ENCODE measurements at places on chromosomes 13 and 19. TPM values are rescaled to one million over a fixed set of nuclear protein-coding genes. Genes with fewer than 3 reads are reported as not detected.
A peak's percentile ranks its signal among the peaks of the same experiment; 100 is the strongest.

FGF21 gene
- not detected for total RNA-seq

CASP14 gene
- total RNA-seq = not detected

WBP4 gene
- 7.9 TPM for total RNA-seq

ZNF700 gene
- 16.1 TPM for total RNA-seq

MADCAM1 gene
- 0.74 TPM for total RNA-seq

GDF15 gene
- 106 TPM for total RNA-seq

YJEFN3 gene
- 23.2 TPM for total RNA-seq

TMPRSS9 gene
- 0.41 TPM for total RNA-seq

RASIP1 gene
- total RNA-seq = 1.9 TPM

TMEM221 gene
- total RNA-seq = 0.87 TPM

UBE2L5 gene
- total RNA-seq = not detected

GRCh38 chr13:23505007-23505406 is 65.2 kb upstream of the TNFRSF19 start:
- no peak overlapping the region for H3K27ac ChIP-seq
- H3K4me3 ChIP-seq = peak overlapping the region; percentile 47
- peaks cover 40% of the 10 kb centered on the region for H3K4me1 ChIP-seq
- no peaks in the 10 kb centered on the region for H3K36me3 ChIP-seq
- H3K27me3 ChIP-seq = no peaks in the 10 kb centered on the region
- DNase-seq = no peak

DNA sequence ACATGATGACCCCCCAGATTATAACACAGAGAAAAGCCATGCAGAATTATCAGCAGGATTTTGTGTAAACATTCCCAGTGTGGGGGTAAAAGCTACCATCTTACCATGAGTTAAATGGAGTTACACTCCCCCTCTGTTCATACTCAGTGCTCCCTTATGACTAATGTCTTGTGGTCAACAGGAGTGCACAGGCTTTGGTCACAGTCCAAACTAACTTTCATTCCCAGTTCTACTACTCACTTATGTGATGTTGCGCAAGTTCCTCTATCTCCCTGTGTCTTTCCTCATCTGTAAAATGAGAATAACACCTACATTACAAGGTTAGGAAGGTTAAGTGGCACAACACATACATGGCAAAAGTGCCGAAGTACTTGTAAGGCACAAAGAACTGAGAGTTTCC is 277.9 kb downstream of the RBM26 start:
- H3K4me3 ChIP-seq = no peak overlapping the region
- H3K4me1 ChIP-seq = no peaks in the 10 kb centered on the region
- H3K36me3 ChIP-seq = no peaks in the 10 kb centered on the region
- DNase-seq = no peak

DNA sequence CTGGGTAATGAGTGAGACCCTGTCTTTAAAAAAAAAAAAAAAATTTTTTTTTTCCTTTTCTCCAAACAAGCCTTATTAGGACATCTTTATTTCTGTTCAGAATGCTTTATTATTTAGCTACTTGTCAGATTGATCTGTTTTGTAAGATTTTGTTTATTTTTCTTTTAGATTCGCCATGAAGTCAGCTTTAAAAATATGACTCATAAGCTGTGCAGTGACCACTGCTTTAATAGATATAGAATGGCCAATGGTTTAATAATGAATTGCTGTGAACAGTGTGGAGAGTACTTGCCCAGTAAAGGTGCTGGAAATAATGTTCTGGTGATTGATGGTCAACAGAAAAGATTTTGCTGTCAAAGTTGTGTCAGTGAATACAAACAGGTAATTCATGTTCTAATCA is 47.7 kb downstream of the ZMYM2 start:
- DNase-seq = no peak
- H3K4me1 ChIP-seq = no peaks in the 10 kb centered on the region
- peaks cover 36% of the 10 kb centered on the region for H3K36me3 ChIP-seq
- H3K27ac ChIP-seq = no peak overlapping the region
- H3K27me3 ChIP-seq = no peaks in the 10 kb centered on the region

- H3K4me3 ChIP-seq = no peak overlapping the region
- peak overlapping the region; percentile 59 for H3K27ac ChIP-seq
- H3K4me1 ChIP-seq = peaks cover 13% of the 10 kb centered on the region
Measured at GRCh38 chr19:54155694-54156093, 3.8 kb downstream of the LENG1 start.

DNA sequence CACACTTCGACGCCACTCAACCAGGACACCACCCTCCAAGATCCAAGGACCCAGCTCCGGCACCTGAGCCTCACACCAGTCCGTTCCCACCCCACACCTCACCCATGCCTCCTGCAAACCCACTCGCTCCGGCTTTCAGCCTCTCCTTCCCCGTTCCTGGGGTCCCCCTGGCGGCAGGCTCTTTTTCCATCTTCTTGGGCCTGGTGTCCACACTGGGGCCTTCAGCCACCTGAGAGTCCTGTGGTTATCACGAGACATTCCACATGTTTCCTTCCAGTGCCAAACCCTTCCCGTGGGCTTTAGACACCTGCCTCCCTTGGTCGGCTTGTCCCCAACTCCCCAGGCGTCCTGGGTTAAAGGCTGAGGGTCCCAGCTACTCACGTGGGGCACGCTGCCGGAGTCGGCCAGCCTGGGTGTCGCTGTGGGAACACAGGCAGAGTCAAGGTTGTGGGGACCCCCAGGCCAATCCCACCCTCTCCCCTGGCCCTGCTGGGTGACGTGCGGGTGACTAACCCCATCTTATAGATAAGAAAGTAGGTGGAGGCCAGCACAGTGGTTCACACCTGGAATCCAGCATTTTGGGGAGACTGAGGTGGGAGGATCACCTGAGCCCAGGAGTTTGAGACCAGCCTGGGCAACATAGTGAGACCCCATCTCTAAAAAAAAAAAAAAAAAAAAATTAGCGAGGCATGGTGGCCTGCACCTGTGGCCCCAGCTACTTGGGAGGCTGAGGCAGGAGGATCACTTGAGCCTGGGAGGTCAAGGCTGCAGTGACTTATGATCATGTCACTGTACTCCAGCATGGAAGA is 1.9 kb downstream of the JSRP1 start:
- DNase-seq = peak; percentile 78
- peak overlapping the region; percentile 48 for H3K27ac ChIP-seq
- peaks cover 10% of the 10 kb centered on the region for H3K27me3 ChIP-seq
- peak overlapping the region; percentile 82 for H3K4me3 ChIP-seq
- no peaks in the 10 kb centered on the region for H3K36me3 ChIP-seq

GRCh38 chr13:89568276-89568675 is 1779.2 kb upstream of the MIR17HG start:
- no peaks in the 10 kb centered on the region for H3K36me3 ChIP-seq
- no peak overlapping the region for H3K4me3 ChIP-seq
- no peaks in the 10 kb centered on the region for H3K27me3 ChIP-seq
- no peak overlapping the region for H3K27ac ChIP-seq

- no peak overlapping the region for H3K27ac ChIP-seq
- no peaks in the 10 kb centered on the region for H3K36me3 ChIP-seq
- H3K4me1 ChIP-seq = peaks cover 9% of the 10 kb centered on the region
Measured at GRCh38 chr13:31042049-31042448, 109.6 kb downstream of the TEX26 start.

DNA sequence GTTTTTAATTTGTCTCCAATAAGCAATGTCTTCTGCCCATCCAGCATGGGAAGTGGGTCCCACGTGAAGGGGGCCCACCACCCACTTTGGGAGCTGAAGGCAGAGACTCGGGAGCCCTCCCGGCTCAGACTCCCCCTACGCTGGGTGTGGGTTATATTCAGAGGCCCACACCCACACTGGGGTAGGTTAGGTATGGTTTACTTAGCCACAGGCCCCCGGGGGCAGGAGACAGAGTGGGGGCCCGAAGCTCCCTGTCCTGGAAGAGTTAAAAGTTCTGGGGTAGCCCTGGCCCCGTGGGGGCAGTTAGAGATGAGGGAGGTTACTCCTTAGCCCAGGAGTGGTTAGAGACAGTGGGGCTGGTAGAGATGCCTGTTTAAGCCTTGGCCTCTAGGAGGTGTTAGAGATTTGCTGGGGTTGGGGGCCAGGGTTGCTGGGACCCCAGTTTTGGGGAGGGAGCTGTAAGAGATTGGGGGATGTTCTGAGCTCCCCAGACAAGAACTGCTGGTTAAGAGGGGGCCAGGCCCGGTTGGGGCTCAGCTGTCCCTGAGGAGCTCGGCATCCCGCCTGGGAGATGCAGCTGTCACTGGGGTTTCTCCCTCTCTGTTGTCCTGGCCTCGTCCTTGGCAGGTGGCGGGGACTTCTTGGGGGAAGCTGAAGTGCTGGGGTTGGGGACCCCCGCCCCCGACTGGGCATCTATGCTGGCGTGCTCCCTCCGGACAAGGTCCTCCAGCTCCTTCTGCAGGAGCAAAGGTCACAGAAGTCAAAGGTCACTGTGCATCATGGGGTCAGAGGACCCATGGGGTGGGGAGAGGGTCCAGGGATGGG is 712 bp upstream of the RINL start:
- no peak overlapping the region for H3K4me3 ChIP-seq
- peak overlapping the region; percentile 15 for H3K27ac ChIP-seq
- H3K36me3 ChIP-seq = no peaks in the 10 kb centered on the region

- no peak overlapping the region for H3K27ac ChIP-seq
- DNase-seq = no peak
- no peaks in the 10 kb centered on the region for H3K36me3 ChIP-seq
- H3K4me1 ChIP-seq = no peaks in the 10 kb centered on the region
- H3K4me3 ChIP-seq = peak overlapping the region; percentile 62
Measured at GRCh38 chr19:35811317-35812219, 1.1 kb downstream of the PRODH2 start.

DNA sequence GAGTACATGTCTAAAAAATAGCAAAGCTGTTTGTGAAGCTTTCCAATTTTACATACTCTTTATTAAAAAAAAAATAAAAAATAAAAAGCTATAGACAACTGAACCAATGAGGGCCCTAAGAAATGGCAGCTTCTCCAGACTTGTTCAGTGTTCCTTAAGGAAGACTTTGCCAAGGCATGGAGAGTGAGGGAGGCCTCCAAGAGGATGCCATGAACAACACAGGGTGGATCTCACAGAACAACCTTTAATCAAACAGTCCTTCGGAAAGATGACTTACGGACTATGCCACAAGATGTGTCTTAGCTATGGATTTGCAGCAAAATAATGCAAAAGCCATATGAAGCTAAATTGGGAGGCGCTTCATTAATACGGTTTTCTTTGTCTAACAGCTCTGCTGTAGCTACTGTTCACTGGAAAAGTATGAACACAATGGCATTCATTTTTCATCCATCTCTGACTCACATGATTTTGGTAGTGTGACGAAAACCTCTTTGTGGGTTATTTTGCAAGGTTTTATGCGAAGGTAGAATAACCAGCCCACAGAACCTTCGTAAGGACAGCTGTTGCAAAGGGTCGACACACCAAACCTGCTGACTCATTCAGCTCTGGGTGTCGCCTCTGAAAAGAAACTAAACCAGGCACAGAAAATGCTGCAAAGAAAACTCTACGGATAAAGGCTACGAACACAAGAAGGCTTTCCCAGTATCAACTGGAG is 27.7 kb downstream of the EFNB2 start:
- no peak for DNase-seq
- no peaks in the 10 kb centered on the region for H3K27me3 ChIP-seq
- H3K36me3 ChIP-seq = peaks cover 61% of the 10 kb centered on the region
- peak overlapping the region; percentile 76 for H3K27ac ChIP-seq
- H3K4me3 ChIP-seq = peak overlapping the region; percentile 77

GRCh38 chr13:99655351-99656091 is 154.2 kb downstream of the TM9SF2 start:
- H3K36me3 ChIP-seq = no peaks in the 10 kb centered on the region
- H3K27me3 ChIP-seq = peaks cover 22% of the 10 kb centered on the region
- DNase-seq = no peak
- peaks cover 32% of the 10 kb centered on the region for H3K4me1 ChIP-seq

DNA sequence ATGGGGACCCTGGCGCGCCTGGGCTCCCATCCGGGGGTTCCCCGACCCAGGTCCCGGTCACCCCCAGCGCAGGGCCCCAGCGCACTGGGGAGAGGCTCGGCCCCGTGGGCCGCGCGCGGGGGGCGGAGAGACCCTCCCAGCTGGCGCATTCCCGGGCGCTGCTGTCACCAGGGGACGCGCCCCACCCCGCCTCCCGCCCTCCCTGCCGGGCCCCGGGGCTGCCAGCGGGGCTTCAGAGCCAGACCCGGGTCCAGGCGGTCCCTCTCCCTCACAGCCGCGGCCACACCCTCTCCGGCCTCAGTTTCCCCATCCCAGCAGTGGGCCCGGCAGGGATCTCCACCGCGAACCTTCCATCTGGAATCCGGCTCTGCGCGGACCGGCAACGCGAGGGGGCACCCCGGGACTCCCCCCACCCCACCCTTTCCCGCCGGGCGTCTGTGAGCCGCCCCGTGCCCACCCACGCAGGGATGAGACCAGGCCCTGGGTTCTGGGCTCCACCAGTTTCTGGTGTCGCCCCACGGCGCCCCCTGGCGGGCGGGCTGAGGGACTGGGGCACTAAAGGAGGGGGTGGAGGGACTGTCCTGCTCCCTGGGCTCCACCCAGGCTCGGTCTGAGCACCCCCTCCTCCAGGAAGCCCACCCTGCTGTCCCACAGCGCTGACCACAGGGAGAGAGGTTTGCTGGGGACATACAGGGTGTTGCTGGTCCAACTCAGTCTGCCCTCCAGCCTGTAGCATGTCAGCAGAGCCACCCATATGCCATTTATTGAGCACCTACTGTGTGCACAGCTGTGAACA is 878 bp upstream of the ADAMTSL5 start:
- H3K4me1 ChIP-seq = peaks cover 5% of the 10 kb centered on the region
- no peaks in the 10 kb centered on the region for H3K36me3 ChIP-seq
- H3K4me3 ChIP-seq = peak overlapping the region; percentile 31
- H3K27me3 ChIP-seq = peaks cover 58% of the 10 kb centered on the region
- H3K27ac ChIP-seq = no peak overlapping the region

DNA sequence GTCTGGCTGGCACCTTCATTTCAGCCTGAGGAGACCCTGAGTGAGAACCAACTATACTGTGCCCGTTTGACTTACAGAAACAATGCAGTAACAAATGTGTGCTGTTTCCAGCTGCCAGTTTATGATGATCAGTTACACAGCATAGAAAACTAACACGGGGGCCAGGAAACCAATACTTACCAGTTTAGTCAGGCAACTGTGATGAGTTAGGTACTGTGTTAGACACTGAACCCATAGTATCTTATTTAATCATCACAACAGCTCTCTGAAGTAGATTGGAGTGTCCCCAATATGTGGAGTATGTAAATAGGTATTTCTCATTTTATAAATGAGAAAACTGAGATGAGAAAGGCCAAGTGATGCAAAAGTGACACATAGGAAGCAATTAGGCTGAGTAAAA is 620.9 kb upstream of the KLF12 start:
- no peak overlapping the region for H3K4me3 ChIP-seq
- DNase-seq = no peak
- H3K4me1 ChIP-seq = no peaks in the 10 kb centered on the region
- H3K36me3 ChIP-seq = no peaks in the 10 kb centered on the region
- H3K27ac ChIP-seq = no peak overlapping the region
- no peaks in the 10 kb centered on the region for H3K27me3 ChIP-seq

- no peaks in the 10 kb centered on the region for H3K27me3 ChIP-seq
- H3K27ac ChIP-seq = no peak overlapping the region
- H3K4me3 ChIP-seq = peak overlapping the region; percentile 82
- no peak for DNase-seq
- peaks cover 22% of the 10 kb centered on the region for H3K4me1 ChIP-seq
- H3K36me3 ChIP-seq = no peaks in the 10 kb centered on the region
Measured at GRCh38 chr13:21074546-21074945, 13.2 kb upstream of the LATS2 start.

GRCh38 chr13:93865235-93865634 is 614.2 kb downstream of the DCT start:
- H3K27ac ChIP-seq = no peak overlapping the region
- no peaks in the 10 kb centered on the region for H3K27me3 ChIP-seq
- no peak overlapping the region for H3K4me3 ChIP-seq
- peaks cover 3% of the 10 kb centered on the region for H3K36me3 ChIP-seq

- no peak overlapping the region for H3K27ac ChIP-seq
- H3K27me3 ChIP-seq = peaks cover 87% of the 10 kb centered on the region
- H3K4me1 ChIP-seq = peaks cover 13% of the 10 kb centered on the region
- H3K36me3 ChIP-seq = no peaks in the 10 kb centered on the region
- H3K4me3 ChIP-seq = peak overlapping the region; percentile 36
- DNase-seq = no peak
Measured at GRCh38 chr19:53907193-53907581, 1.9 kb upstream of the CACNG7 start.

Data from type B pancreatic cell (in vitro differentiated cells).